Esophagus (tissue), 2 donors: ENCODE measurements at places on chromosomes 3 and 15. TPM values are rescaled to one million over a fixed set of nuclear protein-coding genes. Genes with fewer than 3 reads are reported as not detected.

The CADM2 gene
- polyA plus RNA-seq, result 0.12 TPM

The ARL6 gene
- polyA plus RNA-seq, result 1.5 TPM

The EPHB1 gene
- polyA plus RNA-seq, result 0.04 TPM

The SRGAP3 gene
- polyA plus RNA-seq, result 1.3 TPM

The AHSG gene
- 0.06 TPM for polyA plus RNA-seq

The VEPH1 gene
- polyA plus RNA-seq, result 0.07 TPM

The PLCD1 gene
- polyA plus RNA-seq, result 41.2 TPM

The CTNNB1 gene
- 117 TPM for polyA plus RNA-seq

The TMEM212 gene
- not detected for polyA plus RNA-seq

The SLC22A13 gene
- polyA plus RNA-seq, result 0.14 TPM

The RAMAC gene
- polyA plus RNA-seq, result 26.3 TPM

The ASB7 gene
- 3.5 TPM for polyA plus RNA-seq

The PLAAT1 gene
- 6.3 TPM for polyA plus RNA-seq

The STXBP5L gene
- polyA plus RNA-seq, result 0.21 TPM

The UTS2B gene
- 0.04 TPM for polyA plus RNA-seq

The ALG1L2 gene
- not detected for polyA plus RNA-seq

The PRTG gene
- polyA plus RNA-seq, result 0.10 TPM

The STAB1 gene
- 39.0 TPM for polyA plus RNA-seq

The ZNF620 gene
- polyA plus RNA-seq, result 0.52 TPM

The MINAR1 gene
- polyA plus RNA-seq, result 0.11 TPM

The GLDN gene
- 0.41 TPM for polyA plus RNA-seq

The RPL4 gene
- polyA plus RNA-seq, result 2,290 TPM

The ARL14 gene
- polyA plus RNA-seq, result 1.3 TPM

The GOLGA8K gene
- 0.08 TPM for polyA plus RNA-seq

The CIAO2A gene
- polyA plus RNA-seq, result 39.0 TPM
